Jurkat, Clone E6-1 (cell line): ENCODE measurements at places on chromosomes 3 and 15.

- peak; percentile 19 for DNase-seq
These were observed 88.8 kb upstream of the SLC24A5 start for GRCh38 chr15:48031973-48032372.

- DNase-seq = no peak
These were observed 307.9 kb downstream of the TLE3 start for GRCh38 chr15:69789648-69790393.

DNA sequence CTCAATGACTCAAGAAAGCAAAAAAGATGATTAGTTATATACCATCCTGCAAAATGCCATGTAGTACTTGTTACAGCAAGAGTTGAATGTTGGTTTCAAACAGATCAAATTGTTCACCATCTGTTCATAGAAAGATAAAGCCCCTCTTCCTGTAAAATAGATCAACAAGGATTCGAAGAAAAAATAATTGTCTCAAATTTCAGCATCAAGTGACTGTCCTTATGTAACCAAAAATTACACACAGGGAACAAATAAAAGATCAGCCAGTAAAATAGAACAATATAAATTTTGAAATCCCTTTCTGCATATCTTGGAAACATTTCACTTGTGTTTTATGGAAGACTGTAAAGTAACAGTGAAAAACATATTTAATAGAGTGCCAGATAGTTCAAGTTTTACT, 165.1 kb upstream of the STAC start:
- DNase-seq = no peak

DNA sequence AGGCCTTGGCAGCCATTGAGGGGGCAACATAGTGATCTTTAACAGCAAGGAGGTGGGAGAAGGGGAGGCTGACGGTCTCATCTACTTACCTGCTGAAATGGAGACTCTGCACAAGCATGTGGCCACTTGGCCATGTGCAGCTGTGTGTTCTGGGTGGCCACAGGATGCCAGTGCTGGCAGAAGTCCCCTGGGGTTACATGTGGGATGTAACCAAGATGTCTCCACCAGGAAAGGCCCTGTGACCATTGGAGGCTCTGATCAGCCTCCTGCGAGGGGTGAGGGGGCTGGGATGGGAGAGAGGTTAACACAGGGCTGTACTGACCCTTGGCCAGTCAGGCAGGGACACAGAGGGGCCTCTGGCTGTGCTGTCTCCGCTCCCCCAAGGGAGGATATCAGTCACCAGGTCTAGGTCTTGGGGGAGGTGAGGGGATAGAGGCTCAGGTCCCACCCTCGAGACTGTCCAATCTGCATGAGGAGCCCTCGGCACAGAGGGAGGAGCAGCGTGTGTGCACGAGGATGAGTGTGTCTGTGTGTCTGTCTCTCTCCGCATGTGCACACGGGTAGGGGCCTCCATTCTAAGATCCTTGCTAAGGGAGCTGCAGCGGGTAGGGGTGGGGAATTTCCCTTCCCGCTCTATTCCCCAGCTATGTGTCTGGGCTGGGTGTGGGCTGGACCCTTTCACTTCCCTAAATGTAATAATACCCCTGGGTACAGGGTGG, 19.5 kb downstream of the PRKCD start:
- DNase-seq = no peak

DNA sequence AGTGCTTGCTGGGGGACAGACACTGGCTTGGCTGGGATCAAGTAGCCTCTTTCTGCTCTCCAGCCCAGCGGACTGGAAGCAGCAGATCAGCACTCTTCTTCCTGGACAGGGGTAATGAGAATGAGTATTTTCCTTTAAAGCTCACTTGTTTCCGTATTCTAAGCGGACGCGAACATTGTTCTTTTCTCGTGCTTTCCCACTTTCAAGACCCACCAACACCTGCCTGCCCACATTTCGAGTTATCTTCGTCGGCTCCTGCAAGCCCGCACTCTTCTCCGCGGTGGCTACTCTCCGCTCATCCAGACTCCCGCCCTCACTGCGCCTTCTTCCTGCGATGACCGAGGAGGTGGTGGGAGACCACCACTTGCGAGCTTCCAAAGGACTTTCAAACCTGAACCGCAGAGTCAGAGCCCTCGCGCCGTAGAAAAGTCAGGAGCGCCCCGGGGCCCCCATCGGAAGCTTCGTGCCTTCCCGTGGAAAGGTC, 1.6 kb upstream of the PPM1L start:
- DNase-seq = peak; percentile 14

GRCh38 chr3:148759430-148759829, 61.7 kb downstream of the AGTR1 start:
- DNase-seq = no peak

- no peak for DNase-seq
These were observed 65.6 kb upstream of the POLG start for GRCh38 chr15:89400116-89400781.

DNA sequence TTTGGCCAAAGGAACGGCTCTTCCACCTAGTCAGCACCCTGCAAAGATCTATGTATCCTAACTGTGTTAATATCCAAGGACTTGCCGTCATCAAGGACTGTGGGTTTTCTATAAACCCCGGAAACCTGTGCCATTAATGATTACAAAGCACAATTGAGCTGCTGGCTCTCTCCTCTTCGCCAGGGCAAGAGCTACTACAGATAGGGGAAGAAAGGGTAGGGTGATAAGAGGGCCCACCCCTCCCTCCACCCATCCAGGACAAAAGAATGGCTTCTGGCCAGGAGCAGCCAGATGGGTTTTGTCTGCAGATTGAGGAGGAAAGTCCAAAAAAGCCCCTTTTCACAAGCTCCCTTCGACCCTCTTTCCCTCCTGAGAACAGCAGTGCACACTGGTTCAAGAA, 9.9 kb downstream of the RFT1 start:
- DNase-seq = no peak

- DNase-seq = peak; percentile 9
These were observed 103.0 kb upstream of the ARHGEF26 start for GRCh38 chr3:154018100-154018696.

DNA sequence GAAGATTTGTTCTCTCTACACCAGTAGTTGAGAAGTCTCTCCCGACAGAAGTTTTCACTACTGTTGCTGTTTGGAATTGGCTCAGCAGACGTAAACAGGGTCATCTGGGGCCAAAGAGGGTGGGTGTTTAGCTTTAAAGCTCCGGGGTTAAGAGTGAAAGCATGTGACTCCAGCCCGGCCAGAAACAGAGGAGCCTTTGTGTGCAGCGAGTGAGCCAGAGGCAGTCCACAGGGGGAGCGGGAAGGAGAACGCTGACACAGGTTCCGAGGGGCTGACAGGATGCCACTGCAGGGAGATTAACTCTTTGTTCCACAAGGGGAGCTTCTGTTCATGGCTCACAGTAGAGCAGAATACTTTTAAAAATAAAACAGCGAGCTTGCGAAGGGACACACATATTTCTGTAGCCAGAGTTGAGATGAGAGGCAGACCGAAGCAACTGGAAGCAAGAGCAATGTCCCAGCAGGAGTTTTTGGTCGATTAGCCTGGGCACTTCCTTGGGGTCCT, 26.9 kb downstream of the BMF start:
- DNase-seq = peak; percentile 55

GRCh38 chr3:194306109-194306686, 44.9 kb downstream of the CPN2 start:
- DNase-seq = peak; percentile 100
